Kidney epithelial cell (primary cell): ENCODE measurements at places on chromosomes 11 and 22.

DNA sequence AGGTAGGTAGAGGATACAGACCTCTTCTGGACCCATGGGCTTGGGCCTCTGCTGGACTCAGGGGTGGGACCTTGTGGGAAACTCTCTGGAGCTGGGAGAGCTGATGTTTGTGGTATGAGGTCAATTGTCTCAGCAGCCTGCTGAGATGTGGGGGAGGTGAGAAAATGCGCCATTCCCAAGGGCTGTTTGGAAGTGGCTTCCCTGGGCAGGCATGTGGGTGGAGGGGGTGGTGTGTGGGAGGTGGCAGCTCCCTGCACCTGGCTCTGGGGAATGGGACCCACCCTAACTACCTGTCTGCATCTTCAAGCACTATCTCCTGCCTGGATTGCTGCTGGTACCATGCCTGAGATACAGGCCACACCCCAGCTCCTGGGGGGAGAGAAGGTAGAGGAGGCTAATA lies 97.4 kb upstream of the THY1 start:
- no peak for DNase-seq

DNA sequence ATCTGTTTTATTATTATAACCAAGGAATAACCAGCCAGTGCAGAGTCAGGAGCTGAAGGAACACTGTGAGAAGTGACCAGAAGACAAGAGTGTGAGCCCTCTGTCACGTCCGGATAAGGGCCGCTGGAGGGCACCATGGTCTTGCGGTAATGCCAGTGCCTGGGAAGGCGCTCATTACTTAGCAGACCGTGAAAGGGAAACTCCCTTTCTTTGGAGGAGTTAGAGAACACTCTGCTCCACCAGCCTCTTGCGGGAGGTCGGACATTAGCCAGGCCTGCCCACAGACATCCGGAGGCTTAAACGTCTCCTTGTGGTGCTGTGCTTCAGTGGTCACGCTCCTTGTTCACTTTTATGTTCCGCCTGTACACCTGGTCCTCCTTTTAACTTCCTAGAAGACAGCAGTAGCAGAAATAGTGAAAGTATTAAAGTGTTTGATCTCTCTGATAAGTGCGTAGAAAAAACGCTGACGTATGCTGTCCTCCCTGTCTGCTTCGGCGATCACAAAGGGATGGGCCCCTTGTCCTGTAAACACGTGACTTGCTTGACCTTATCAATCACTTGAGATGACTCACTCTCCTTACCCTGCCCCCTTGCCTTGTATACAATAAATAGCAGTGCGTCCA lies 120.6 kb upstream of the LMO1 start:
- DNase-seq = peak; percentile 86

- DNase-seq = no peak
Observed at GRCh38 chr11:67050139-67050538, 6.5 kb upstream of the RHOD start.

- no peak for DNase-seq
Observed at GRCh38 chr11:21646351-21646750, 546.5 kb upstream of the ANO5 start.

- no peak for DNase-seq
Observed at GRCh38 chr11:66700337-66700736, 22.6 kb upstream of the RBM4B start.

DNA sequence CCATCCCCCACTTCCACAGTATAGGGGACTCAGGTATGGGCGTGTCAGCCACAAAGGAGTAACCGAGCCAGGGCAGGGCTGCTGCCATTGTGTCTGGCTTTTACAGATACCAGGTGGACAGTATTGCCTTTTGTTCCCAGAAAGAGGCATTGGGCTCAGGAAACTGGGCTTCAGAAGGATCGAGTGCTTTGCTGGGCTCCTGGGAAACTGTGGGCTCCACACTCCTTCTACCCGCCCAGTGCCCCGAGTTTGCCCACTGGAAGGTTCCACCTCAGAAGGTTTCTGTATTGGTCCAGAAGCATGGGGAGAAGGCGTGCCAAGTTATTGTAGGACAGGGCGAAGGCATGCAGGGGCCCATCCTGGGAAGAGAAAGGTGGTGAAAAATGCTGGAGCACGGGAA lies 894.4 kb downstream of the TBC1D22A start:
- no peak for DNase-seq

DNA sequence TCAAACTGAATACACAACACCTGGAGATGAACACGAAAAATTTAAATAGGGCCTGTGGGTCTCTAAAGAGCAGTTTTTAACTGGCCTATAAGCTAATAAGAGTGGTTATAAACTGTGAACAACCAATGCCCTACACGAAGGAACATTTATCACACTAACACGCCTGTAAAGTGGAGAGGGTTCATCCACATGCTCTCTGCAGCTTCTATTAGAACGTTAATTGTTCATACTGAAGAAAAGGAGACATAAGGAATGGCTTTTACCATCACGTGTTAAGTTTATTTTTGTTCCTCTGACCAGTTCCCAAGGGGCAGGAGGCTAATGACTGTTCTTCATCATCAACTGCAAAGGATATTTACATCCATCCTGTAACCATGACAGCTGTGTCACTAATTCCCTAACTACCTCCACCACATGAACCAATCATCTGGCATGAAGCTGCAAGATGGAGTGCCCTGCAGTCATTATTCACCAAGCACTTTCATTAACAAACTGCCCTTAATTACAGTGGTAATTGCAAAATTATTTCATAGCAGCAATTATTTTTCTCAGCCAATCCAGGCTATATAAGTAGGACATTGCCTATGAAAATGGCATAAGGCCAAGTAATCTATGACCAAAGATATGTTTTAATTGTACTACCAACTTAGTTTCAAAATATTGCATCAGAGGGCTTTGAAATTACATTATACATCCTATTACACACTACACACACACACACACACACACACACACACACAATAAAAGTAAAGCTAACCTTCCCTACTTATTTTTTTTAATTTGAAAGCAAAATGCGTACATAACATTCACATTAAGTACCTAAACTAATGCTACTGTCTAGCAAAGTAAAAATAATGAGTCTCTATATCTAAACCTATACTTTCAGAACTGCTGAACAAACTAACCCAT lies 186.7 kb downstream of the CADM1 start:
- DNase-seq = no peak

DNA sequence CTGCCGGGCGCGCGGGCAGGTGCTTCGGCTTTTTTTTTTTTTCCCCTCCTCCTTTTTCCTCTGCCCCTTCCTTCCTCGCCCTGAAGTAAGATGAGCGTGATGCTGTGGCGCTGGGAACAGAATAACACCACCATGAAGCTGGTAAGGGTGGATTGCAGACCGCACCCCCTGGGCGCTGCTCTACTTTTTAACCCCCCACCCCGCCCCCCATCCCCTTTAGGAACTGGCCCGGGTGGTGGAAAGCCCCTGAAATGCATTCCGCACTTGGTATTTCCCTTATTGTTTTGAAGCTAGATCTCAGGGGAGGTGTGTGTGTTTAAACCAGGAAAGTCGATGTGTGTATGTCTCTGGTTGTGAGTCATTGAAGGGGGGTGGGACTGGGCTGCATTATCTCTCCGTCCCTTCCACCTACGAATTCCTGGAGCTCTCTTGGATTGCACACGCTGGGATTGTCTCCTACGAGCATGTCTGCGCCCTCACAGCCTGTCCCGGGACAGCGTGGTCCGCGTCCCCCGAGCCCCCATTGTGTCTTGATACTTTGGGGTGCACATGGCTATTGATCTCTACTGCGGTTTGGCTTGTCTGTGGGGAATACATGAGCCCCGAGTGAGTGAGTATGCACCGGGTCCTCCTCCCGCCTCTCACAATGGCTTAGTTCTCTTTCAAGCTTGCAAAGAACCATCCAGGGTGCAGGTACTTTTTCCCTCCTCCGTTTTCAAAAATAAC lies 64.9 kb downstream of the NAV2 start:
- DNase-seq = peak; percentile 56

DNA sequence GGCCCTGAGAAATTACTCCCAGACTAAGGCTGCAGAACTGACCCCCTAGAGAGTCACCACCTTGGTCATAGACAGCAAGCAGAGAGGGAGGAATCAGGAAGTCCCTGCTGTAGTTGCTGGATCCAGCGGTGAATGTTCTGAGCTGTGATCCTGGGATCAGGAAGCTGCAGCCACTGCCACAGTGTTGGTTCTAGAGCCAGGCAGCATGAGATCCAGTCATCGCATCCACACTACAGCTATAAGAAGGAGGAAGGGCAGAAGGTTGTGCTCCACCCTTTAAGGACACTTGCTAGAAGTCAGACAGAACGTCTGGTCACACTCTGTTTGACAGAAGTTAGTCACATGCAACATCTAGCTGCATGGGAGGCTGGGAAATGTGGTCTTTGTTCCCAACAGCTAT lies 104.7 kb upstream of the OR4B1 start:
- no peak for DNase-seq

DNA sequence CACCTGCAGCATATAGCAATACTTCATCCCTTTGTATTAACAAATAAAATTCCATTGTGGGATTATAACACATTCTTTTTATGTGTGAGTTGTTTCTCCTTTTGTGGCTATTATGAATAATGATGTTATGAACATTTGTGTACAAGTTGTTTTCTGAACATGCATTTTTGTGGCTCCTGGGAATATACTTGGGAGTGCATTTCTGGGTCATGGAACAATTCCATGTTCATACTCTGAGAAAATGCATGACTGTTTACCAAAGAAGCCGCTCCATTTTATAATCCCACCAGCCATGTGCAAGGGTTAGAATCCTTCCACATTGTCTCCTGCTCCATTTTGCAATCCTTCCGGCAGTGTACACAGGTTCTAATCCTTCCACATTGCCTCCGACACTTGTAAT lies 713.8 kb downstream of the TBC1D22A start:
- DNase-seq = no peak

GRCh38 chr11:68414496-68415221 lies 45.9 kb upstream of the PPP6R3 start:
- DNase-seq = no peak

- DNase-seq = no peak
Observed at GRCh38 chr11:87443707-87444106, 406.0 kb downstream of the TMEM135 start.

GRCh38 chr11:122131126-122131525 lies 15.1 kb upstream of the BLID start:
- DNase-seq = no peak

DNA sequence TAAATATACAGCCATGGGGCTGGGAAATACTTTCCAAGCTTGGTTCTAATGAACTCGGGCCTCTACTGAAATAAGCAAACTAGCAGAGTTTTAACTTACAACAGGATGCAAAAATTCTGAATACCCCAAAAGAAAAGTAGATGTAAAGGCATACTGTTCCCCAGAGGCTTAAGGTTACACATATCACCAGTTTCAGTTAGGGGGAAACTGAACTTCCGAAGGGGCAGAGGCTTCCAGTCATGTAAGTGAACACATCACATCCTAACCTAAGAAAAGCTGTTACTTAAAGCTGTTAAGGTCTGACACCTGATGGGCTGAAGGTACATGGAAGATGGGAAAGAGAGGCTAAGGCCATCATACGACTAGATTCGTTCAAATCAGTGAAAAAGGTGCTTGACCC lies 2.3 kb downstream of the GAB2 start:
- DNase-seq = no peak

DNA sequence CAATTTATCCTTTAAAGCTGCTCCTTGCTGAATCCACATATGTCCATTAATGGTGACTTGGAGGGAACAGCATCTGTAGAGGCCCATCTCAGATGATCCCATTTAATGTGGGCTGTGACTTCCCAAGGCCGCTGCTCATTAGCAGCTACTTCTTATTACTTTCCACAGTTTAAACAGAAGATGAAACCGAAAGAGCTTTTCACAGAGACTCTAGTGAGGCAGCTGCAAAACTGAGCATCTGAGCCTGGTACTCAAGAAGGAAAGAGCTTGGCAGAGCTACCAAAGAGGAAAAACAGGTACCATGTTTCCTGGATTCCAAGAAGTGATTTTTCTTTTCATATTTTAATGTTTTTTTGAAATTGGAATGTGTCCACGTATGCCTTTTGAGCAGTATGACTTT lies 110.5 kb upstream of the NARS2 start:
- DNase-seq = no peak

DNA sequence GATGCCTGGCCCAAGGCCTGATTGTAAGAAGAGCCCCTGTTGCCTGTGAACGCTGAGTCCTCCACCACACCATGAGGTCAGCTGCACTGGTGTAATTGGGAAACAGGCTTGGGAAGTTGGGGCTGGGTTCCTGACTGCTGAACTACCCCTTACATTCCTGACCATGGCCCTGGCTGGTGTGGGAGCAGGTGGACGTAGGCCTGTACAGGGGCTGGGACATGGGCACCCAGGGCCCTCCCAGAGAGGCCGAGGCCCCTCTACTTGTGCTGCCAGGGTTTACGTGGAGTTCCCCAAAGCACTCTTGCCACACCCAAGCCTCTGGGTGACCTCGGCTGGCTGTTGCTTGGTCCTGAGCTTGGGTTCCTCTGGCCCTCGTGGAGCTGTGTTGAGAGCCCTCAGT lies 5.4 kb downstream of the RELT start:
- no peak for DNase-seq

DNA sequence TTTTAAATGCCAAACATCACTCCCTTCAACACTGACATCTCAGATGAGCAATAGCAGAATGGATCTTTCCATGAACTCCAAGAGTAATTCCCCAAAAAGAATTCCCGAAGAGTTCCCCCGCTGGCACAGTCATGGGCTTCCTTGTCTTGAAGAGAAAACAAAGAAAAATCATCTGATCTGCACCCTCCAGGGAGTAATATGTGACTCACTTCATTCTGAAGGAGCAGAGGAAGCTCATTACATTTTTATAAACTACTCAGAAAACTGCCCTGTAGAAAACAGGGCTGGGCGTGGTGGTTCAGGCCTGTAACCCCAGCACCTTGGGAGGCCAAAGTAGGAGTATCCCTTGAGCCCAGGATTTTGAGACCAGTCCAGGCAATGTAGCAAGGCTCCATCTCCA lies 35.7 kb downstream of the CELSR1 start:
- DNase-seq = peak; percentile 72

- DNase-seq = no peak
Observed at GRCh38 chr11:118216621-118217481, 8.0 kb downstream of the JAML start.

- DNase-seq = no peak
Observed at GRCh38 chr11:19929147-19929546, 216.5 kb downstream of the NAV2 start.
